ENCODE measurements at places on chromosomes 11 and 22. TPM values are rescaled to one million over a fixed set of nuclear protein-coding genes. Genes with fewer than 3 reads are reported as not detected.

Gene ANGPTL5
- total RNA-seq = not detected

Gene KRTAP5-10
- total RNA-seq = not detected

Gene YPEL1
- 11.6 TPM for total RNA-seq

Gene SMIM35
- not detected for total RNA-seq

Gene APOBEC3B
- total RNA-seq = not detected

Gene FOLH1
- total RNA-seq = 0.39 TPM

Gene GLYATL2
- not detected for total RNA-seq

Gene OR51E2
- total RNA-seq = not detected

Gene FHIP1B
- 40.2 TPM for total RNA-seq

Gene PDE2A
- total RNA-seq = 22.5 TPM

Gene MS4A2
- 7.4 TPM for total RNA-seq

Gene SCGB1A1
- total RNA-seq = 1,988 TPM

Gene EIF4ENIF1
- 24.1 TPM for total RNA-seq

GRCh38 chr22:23113067-23113846 is 28.5 kb downstream of the RSPH14 start:
- DNase-seq = peak; percentile 68

GRCh38 chr11:110919241-110919922 is 207.1 kb upstream of the ARHGAP20 start:
- DNase-seq = no peak

GRCh38 chr22:43000441-43001175 is 14.3 kb downstream of the PACSIN2 start:
- no peak for DNase-seq

DNA sequence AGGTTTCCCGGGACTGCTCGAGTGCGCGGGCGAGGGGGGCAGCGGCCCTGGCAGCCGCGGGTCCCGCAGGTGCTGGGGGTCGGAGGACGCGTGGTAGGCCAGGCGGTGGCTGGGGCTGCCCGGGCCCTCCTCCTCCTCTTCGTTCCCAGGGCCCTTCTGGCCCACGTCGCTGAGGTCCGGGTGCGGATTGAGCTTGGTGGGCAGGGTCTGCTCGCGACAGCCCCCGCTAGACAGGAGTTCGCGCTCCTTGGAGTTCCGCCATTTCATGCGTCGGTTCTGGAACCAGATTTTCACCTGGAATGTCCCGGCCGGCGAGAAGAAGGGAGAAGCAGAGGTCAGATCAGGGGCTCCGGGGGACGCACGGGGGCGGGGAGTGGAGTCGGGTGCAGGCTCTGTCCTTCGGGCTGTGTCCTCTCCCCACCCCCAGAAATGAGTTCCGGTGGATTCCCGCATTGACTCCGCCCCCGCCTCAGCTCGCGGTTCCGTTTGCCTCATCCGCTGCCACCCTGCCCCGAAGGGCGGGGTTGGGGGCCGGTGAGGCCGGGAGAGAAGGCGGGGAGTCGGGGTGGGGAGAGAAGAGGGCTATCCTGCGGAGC is 3.9 kb downstream of the DBX1 start:
- DNase-seq = peak; percentile 79

GRCh38 chr11:95647871-95648270 is 141.7 kb downstream of the FAM76B start:
- no peak for DNase-seq

GRCh38 chr11:12598330-12599256 is 75.6 kb upstream of the TEAD1 start:
- no peak for DNase-seq

DNA sequence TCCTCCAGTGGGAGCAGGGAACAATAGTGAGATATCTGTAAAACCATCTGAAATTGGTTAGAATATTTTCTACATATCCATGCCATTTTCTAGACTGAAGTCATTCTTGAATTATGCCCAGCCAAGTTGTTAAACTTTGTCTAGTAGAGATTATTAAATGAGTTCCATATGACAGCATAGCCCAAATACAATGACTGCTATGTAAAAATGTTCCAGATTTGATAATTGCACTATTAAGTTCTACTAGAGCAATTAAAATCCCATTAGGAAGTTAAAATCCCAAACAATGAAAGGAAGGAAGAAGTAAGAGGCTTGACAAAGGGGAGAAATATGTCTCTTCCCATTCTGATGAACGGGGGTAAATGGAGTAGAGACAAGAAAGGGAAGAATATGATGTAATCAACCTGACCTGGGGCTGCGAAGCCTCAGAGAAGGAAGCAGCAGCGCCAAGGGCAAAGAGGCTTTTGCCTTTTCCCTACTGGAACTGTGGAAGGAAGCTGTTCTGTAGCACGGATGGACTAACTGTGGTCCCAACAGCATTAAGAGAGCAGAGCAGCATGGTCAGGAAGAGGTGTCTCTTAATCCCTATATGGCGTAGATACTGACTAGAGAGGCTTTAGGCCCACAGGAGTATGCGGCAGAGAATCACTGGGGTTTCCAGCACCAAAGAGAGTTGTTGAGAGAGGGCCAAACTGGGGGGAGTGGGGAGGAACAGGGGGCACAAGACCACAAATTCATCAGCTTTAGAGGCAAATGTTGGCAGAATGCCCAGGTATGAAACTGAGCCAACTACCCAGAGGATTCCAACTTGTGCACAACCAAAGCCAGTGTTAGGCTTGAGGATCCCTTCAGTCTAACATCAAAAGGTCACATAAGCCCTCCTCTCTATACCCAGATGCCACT is 26.7 kb downstream of the RRP8 start:
- no peak for DNase-seq

DNA sequence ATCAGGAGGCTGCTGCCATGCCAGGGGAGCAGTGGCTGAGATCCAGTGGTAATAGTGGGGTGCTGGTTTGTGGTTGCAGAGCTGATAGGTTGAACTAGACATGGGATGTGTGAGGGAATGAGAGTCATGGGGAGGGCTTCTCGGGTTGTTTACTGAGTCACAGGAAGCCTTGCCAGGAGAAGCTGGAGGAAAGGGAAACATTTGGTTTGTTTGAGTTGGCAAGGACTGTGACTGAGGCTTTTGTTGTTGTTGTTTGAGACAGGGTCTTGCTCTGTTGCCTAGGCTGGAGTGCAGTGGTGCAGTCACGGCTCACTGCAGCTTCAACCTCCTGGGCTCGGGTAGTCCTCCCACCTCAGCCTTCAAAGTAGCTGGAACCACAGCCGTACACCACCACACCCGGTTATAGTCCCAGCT is 49.3 kb downstream of the CABIN1 start:
- no peak for DNase-seq

- DNase-seq = no peak
These were observed 14.0 kb upstream of the AMPD3 start for GRCh38 chr11:10441091-10441490.

DNA sequence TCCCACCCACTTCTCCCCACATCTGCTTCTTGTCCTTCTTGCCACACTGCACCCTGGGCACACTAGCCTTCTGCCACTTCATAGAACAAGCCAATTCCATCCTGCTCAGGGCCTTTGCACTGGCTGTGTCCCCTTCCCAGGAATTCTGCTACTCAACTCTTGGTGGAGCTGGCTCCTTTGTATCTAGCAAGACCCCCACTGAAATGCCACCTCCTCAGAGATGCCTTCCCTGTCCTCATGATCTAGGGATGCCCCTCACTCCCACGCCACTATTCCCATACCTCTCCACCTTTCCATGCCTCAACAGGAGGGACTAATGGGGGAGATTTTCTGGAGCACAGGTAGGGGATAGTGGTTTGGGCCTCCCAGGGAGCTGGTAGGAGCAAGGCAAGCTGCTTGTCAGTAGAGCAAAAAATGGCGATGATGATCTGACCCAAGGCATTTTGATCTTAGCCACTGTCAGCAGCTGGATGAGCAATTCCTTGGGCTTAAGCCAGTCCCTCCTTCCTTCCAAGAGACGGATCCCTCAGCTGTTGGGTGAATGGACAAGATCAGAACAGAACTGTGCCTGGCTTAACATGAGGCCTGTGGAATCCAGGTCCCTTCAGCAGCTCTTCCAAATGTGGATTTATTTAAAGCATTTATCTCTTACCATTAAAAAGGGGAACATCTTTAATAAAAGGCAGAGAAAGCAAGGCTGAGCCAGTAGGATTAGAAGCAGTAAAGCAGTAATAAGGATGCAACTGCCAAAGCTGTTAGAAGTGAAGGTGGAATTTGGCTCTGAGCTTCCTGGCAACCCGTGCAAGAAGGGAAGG is 4.0 kb upstream of the PRDM11 start:
- no peak for DNase-seq

DNA sequence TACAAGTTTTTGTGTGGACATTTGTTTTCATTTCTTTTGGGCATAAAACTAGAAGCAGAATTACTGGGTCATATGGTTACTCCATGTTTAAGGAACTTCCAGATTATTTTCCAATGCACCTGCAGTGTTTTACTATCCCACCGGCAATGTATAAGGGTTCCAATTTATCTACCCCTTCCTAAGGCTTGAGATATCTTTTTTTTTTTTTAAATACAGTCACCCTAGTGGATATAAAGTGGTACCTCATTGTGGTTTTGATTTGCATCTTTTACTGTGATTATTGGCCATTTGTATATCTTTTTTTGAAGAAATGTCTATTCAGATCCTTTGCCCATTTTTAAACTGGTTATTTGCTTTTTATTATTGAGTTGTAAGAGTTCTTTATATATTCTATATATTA is 34.6 kb upstream of the UCP3 start:
- no peak for DNase-seq

DNA sequence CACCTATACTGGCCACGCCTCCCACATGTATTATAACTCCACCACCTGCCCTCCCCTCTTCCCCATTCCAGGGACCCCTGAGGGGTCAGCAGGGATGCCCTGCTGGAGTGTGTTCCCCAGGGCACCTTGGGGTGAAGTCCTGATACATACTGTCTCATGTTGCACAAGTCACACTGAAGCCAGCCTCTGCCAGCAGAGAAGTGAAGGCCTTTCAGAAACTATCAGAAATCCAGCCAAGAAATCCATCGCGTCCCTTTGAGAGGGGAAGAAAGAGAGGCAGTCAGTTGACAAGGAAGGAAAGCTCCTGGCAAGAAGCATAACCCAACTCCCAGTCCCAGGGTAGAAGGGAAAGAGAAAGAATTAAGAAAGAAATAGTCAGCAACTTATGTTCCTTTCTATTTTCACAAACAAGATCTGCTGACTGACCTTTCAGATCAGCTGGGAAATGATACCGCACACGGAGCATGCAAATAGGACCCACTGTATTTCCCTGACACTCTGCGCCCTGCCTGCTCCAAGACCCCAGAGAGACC is 45.2 kb downstream of the SC5D start:
- DNase-seq = no peak

DNA sequence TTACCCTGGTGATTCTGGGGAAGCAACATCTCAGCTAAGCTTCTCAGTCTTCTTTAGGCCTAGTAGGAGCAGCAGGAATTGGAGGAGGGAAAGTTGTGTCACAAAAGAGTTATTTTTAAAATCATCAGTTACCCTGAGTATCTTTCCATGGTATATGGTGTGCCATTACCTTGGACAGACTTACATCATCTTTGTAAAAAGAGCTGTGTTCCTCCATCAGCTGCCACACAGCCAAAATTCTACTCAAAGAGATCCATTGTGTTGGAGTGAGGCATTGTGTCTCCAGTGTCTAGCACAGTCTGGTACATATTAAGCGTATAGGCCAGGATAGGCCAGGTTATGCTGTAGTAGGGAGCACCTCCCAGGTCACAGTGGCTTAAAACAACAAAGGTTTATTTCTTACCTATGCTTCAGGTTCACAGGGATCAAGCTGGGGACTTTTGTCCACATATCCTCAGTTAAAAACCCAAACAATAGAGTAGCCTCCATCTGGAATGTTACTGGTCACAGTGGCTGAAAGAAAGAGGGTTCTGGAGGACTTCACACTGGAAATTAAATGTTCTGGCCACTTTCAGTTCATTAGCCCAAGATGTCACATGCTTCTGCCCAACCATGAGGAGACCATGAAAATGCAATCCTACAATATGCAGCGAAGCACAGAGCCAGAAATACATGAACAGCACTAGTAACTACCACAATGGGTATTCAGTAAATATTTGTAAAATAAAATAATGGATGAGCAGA is 9.9 kb upstream of the TMPRSS5 start:
- DNase-seq = no peak

DNA sequence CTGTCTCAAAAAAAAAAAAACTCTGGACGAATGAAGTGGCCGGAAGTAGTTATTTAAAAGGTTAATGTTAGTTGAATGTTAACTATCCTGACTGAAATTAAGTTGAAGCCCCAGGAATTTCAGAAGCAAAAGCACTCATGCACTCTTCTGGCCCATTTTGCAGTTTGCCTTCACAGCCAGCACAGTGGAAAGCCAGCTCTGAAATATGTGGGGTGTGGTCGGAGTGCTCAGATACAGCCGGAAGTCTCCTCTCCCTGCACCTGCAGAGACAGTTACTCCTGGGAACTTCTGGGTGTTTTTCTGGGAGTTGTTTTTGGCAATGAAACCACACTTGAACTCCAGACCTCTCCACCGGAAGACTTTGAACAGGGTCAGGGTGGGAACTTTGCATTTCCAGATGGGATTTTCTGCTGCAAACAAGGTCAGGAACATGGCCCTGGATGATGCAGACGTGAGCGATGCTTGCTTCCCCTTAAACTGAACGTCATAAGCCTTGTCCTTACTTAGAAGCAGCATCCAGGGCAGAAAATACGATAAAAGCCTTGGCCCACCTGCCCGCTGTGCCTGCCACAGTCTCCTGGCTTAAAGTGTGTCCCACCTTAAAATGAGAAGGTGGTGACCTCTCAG is 21.5 kb upstream of the CABP2 start:
- no peak for DNase-seq

DNA sequence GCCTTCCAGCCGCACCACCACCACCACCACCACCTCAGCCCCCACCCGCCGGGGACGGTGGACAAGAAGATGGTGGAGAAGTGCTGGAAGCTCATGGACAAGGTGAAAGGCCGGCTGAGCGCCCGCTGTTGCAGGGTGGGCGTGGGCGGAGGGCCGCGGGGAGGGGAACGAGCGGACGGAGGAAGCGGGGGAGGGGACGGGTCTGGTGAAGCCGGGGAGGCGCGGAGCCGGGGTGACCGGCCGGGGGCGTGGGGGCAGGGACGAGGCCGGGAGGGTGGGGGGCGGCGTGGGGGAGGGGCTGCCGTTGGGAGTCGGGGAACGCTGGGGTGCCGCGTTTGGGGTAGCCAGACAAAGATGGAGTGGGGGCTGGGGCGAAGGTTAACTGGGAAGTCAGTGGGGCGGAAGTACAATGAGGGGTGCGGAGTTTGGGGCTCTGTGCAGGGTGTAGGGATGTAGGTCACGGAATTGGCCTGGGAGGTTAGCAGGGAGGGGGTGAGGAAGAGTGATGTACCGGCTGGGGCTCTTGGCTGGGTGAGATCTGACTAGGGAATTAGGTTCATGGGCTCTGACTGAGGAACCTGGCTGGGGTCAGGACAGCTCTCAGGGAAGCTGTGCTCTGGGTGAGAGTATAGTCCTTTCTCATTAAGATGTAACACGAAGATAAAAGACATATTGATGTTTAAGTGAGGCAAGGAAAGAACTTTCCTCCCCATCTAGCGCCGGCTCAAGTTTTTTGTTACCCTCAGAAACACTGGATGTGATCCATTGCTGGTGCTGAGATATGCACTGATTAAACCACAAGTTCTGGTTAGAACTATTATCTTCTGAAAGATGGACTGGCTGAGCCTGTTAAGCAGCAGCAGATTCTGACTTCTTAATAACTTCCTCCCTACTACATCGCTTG is 624 bp downstream of the CBL start:
- DNase-seq = peak; percentile 92

GRCh38 chr11:86374586-86374985 is at the start of gene CCDC81:
TSS of gene CCDC81 (plus strand) at chr11:86374887. CDS start at chr11:86375164, 277 bp downstream.
- DNase-seq = no peak

Data from upper lobe of left lung (tissue), 6 donors.